Bladder microvascular endothelial cell (primary cell): ENCODE measurements at places on chromosomes 2 and 18. TPM values are rescaled to one million over a fixed set of nuclear protein-coding genes. Genes with fewer than 3 reads are reported as not detected.

Gene POTEI
- 0.16 and 0.63 TPM in 2 replicates for total RNA-seq

Gene SERPINB10
- not detected in 2 replicates for total RNA-seq

Gene IL36RN
- not detected in 2 replicates for total RNA-seq

Gene GLB1L
- 4.2 and 6.6 TPM in 2 replicates for total RNA-seq

Gene USP40
- total RNA-seq: 14.2 and 35.7 TPM in 2 replicates

Gene TUBB8B
- not detected in 2 replicates for total RNA-seq

Gene CCNYL1
- 26.4 and 40.3 TPM in 2 replicates for total RNA-seq

Gene TUBA4B
- total RNA-seq: not detected in 2 replicates

Gene MORN2
- 8.7 and 8.9 TPM in 2 replicates for total RNA-seq

Gene DNAH7
- total RNA-seq: under 0.01 and 0.06 TPM in 2 replicates

Gene IL1F10
- not detected in 2 replicates for total RNA-seq

Gene CACNB4
- under 0.01 and 0.38 TPM in 2 replicates for total RNA-seq

Gene TCF7L1
- 2.9 and 10.3 TPM in 2 replicates for total RNA-seq

Gene ACTG2
- total RNA-seq: 0.81 TPM in 1 of 2 replicates, not detected in the other

Gene CCBE1
- total RNA-seq: 0.49 and 1.2 TPM in 2 replicates

Gene ABCG8
- total RNA-seq: not detected in 2 replicates

Gene LHCGR
- total RNA-seq: not detected in 2 replicates

Gene DRC1
- total RNA-seq: 0.13 and 0.65 TPM in 2 replicates

Gene MARCHF4
- 3.2 and 5.7 TPM in 2 replicates for total RNA-seq

Gene NCKAP5
- under 0.01 and 1.4 TPM in 2 replicates for total RNA-seq

Gene ABCB11
- total RNA-seq: under 0.01 TPM in 2 replicates

Gene IL1A
- total RNA-seq: 0.13 and 0.32 TPM in 2 replicates

Gene RSAD2
- total RNA-seq: 1.9 and 5.3 TPM in 2 replicates

Gene RAX
- total RNA-seq: not detected in 2 replicates

Gene AQP12A
- total RNA-seq: not detected in 2 replicates

Gene SERPINB13
- not detected in 2 replicates for total RNA-seq

Gene ALPP
- total RNA-seq: not detected in 2 replicates

Gene PJVK
- total RNA-seq: 0.32 and 1.3 TPM in 2 replicates

Gene SKA1
- 5.6 and 10.7 TPM in 2 replicates for total RNA-seq

Gene SLC5A7
- total RNA-seq: not detected in 2 replicates
